ENCODE measurements at places on chromosomes 2 and 18.

DNA sequence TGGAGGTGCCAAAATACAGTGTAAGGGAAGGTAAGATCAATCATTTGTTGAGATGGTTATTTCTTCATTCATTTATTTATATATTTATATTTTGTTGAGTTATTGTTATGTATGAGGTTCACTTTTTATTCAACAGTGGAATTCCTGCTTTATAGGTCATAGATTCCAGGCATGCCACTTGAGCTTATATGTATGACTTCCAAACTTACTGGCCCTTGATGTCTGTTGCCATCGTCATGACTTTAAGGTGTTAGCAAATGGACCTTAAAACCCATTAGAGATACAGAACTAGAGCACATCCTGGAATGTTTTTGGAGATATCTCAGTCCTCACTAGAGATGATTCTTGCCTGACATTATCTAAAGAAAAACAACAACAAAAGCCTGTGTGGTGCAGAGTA is 25.9 kb downstream of the CCDC85A start:
- no peak for DNase-seq

- DNase-seq: peak; percentile 20
Measured at GRCh38 chr2:73897934-73898333, 5.1 kb downstream of the ACTG2 start.

DNA sequence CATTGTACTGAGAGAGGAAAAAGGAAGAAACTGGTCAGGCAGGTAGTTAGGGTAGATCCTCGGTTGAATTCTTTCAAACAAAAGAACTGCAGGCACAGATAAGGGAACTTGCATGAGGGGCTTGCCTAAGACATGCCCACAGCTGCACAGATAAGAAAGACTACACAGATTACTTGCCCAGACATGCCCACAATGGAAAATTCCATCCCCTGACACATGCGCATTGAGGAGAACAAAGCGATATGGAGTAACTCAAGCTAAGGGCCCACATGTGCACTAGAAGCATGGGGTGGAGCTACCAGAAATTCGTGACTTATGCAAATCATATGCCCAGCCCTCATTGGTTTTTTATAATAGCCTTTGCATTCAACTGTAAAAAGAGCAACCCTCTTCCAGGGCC is 181.3 kb upstream of the ZNF521 start:
- no peak for DNase-seq

- DNase-seq: no peak
Measured at GRCh38 chr18:75478996-75479880, 51.7 kb upstream of the SMIM21 start.

- no peak for DNase-seq
Measured at GRCh38 chr2:45205985-45206384, 196.7 kb upstream of the SIX2 start.

DNA sequence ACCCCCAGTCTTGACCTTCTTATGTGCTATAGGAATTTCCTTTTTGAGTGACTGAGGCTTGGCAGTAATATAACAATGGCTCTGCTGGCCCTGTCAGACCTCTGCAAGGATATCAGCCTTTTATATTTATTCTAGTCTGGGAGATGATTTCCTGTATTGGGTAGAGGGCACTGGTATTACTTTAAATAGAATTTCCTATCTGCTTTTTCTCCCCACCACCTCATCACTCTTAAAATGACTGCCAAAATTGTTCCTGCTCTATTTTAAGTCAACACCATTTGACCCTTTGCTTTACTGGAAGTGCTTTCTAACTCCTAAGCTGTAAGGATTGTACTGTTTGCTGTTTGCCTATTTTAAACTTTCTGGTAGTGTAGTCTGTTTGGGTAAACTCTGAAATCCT is 658.4 kb upstream of the FSHR start:
- DNase-seq: no peak

- DNase-seq: no peak
Measured at GRCh38 chr18:67467188-67467587, 49.3 kb downstream of the DSEL start.

DNA sequence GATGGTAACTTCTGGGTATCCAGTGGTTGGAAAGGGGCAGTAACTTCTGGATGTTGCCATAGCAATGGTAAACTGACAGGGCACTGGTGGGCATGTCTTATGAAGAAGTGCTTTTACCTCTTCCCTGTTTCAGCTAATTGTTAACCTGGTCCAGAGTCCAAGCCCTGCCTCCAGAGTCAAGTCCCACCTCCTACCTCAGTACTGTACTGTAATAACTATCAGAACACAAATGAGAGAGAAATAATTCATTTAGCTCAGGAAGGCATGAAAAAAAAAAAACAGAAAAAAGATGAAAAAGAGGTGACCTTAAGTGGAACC is 237.0 kb downstream of the ZNF804A start:
- no peak for DNase-seq

DNA sequence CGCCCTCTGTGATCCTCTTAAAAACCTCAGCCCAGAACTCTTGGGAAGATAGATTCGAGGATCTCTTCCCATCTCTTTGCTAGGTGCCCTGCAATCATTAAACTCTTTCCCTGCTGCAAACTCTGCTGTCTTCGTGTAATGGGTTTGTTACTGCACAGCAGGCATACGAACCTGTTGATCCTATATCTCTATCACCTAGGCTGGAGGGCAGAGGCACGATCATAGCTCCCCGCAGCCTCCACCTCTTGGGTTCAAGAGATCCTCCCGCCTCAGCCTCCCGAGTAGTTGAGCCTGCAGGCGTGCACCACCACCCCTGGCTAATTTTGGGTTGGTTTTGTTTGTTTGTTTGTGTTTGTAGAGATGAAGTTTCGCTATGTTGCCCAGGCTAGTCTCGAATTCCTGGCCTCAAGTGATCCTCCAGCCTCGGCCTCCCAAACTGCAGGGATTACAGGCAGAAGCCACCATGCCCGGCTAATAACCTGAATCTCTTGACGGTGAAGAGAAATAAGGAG is 493 bp upstream of the BBS5 start:
- DNase-seq: no peak

- DNase-seq: no peak
Measured at GRCh38 chr18:13548966-13549879, 177.1 kb downstream of the FAM210A start.

GRCh38 chr2:235550946-235551345 is 57.1 kb downstream of the AGAP1 start:
- no peak for DNase-seq

DNA sequence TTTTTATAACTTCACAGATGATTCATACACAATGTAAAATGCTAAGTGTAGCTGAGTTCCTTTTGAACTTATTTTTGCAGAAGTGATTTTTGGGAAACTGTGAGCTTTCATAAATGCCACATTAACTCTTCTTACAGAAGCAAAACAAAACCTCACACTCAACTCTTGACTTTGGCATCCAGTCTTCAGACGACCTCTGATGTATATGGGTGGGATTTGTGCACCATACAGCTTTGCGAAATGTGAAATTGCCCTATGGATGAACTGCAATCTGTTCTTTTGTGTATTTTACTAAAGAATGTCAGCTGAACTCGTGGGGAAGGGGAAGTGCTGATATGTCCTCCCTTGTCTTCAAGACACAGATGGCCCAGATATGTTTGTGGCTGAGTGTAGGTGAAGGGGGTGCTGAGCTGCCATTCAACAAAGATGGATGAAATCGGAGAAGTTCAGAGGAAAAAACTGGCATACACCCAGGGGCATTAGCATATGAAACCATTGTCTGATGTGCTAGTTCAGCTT is 218.3 kb downstream of the PTGR3 start:
- no peak for DNase-seq

DNA sequence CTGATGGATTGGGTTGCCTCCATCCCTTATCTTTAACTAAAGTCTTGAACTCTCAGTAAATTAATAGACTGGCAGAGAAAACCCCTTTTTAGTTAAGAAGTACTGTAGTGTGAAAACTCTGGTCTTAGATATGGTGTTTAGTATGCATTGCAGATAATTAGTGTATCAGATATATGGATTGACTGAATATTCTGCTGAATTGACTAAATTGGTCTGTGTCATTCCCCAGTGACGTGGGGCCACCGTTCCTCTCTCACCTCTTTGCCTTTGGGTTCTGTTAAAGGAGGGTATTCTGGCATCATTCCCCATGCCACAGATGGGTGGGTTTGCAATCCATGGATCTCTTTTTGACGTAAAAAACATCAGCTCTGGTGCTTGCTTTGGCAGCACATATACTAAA is 67.1 kb upstream of the XPO1 start:
- no peak for DNase-seq

- DNase-seq: no peak
Measured at GRCh38 chr2:38866773-38867443, 8.8 kb downstream of the DHX57 start.

GRCh38 chr2:150466741-150467620 is 20.5 kb downstream of the RND3 start:
- DNase-seq: no peak

- no peak for DNase-seq
Measured at GRCh38 chr2:220509966-220510365, 882.5 kb downstream of the SLC4A3 start.

GRCh38 chr18:49520661-49521145 is 33.7 kb upstream of the C18orf32 start:
- peak; percentile 81 for DNase-seq

- no peak for DNase-seq
Measured at GRCh38 chr2:102657770-102658169, 38.4 kb downstream of the SLC9A2 start.

DNA sequence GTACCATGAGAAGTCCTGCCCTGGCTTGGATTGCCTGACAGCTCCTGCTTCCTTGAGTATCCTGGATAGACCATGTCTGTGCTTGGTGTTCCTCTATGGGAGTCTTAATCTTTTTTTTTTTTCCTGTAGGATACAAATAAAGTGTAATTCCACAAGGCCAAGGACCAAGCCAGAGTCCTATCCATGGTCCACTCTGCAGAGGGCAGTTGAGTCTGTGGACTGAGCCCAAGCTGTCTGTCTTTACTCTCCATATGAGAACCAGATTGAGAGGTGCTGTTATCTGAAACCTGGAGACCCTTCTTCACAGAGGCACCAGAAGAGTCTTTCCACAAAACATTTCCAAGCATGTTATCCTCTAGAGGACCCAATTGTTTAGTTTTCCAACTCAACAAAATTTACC is 1.4 kb upstream of the KIF3C start:
- no peak for DNase-seq

DNA sequence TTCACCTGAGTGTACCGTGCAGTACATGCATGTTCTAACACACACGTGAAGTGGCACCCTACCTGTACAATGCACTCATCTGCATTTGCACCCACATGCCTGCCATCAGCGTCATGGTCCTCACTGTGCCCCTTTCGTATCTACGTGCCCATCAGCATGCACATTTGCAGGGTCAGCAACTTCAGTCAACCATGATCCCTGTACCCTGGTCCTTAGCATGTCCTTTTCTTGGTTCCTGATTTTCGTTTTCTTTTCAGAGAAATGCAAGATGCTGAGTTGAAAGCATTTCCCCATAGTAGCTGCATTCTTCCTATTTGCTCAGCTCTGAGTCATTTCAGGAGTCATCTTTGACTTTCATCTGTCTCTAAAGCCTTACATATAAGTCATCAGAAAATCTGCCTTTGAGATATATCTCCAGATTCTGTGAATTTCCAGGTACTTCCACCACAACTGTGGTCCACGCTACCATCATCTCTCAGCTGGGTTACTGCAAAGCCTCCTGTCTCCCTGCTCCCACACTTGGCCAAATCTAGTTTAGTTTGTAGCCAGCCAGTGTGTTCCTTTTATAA is 14.7 kb upstream of the PUM2 start:
- no peak for DNase-seq

DNA sequence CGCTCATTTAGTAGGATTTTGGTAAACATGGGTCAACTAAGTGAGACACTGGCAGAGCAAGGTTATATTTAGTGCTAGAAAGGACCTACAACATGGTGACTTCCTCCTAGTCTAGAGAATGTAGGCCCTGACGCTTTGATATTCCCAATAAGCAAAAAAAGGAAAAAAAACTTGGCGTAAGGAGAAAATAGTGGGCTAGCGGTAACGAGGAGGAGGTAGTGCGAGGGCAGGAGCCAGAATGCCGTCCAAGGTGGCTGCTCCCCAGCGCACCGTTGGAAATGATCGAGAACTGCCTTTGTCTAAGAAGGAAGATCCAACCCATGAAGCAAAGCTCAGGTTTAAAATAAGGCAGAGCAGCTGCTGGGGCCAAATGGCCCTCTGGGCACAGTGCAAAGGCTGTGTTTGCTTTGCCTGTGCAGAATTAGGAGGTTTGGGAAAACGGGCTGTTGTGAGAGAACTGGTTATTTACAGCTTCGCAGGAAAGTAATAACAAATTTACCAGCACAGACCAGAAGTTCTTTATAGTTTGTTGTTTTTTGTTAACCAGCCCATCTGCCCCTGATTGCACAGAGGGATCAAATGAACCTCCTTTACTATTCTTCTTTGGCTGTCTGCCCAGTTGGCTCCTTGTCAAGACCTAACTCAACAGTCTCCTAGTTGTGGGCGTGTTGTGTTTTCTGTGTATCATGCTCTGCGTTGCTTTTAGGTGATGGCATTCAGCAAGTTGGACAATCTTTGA is 86.6 kb downstream of the ITGB1BP1 start:
- peak; percentile 93 for DNase-seq

GRCh38 chr2:37342591-37343220 is 1.7 kb upstream of the QPCT start:
- peak; percentile 84 for DNase-seq

GRCh38 chr2:39202639-39203369 is 41.0 kb downstream of the CDKL4 start:
- DNase-seq: no peak

DNA sequence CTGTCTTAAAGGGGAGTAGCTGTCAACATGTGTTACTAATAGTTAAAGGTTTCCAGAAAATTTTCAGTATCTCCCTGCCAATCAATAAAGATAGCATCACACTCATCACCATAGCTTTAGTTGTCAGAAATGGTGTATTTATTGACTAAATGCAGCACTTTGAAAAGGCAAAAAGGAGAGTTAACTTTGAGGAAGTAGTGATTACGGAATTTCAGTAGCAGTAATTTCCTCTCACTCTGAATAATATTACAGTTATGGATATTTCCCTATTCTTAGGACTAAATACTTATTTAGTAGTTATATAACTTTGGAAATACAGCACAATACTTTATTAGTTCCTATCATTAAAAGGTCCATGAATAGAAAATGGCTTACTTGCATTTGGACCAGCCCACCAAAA is 250.5 kb downstream of the CAMKMT start:
- DNase-seq: no peak

- DNase-seq: no peak
Measured at GRCh38 chr2:109537565-109538222, 76.1 kb downstream of the SEPTIN10 start.

- no peak for DNase-seq
Measured at GRCh38 chr2:16626997-16627605, 38.5 kb downstream of the CYRIA start.

- no peak for DNase-seq
Measured at GRCh38 chr18:58195278-58195765, 151.3 kb downstream of the NEDD4L start.

DNA sequence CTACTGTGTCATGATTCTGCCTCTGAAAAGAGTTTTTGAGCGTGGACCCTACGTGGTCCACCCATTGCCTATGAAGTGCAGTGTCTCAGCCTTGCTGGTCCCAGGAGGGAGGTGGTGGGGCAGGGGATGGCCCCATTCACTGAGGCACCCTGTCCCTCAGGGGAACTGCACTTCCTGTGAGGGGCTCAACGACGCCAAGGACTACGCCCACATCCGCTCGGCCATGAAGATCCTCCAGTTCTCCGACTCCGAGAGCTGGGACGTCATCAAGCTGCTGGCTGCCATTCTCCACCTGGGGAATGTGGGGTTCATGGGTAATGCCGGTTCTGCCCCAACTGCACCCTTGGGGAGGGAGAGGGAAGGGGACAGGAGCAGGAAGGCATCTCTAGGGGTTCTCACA is 42.5 kb downstream of the MYO7B start:
- no peak for DNase-seq

- DNase-seq: no peak
Measured at GRCh38 chr2:102056079-102056581, 64.4 kb downstream of the IL1R2 start.

Measured in SJCRH30 (cell line).